ENCODE measurements at places on chromosomes 3 and 15. TPM values are rescaled to one million over a fixed set of nuclear protein-coding genes. Genes with fewer than 3 reads are reported as not detected.

TUSC7 gene
- not detected for total RNA-seq

CD80 gene
- not detected for total RNA-seq

DAZL gene
- total RNA-seq = not detected

ADGRG7 gene
- total RNA-seq = not detected

ZCWPW2 gene
- under 0.01 TPM for total RNA-seq

ANKRD34C gene
- not detected for total RNA-seq

CDCP1 gene
- total RNA-seq = 0.98 TPM

ABHD2 gene
- 59.0 TPM for total RNA-seq

SLCO2A1 gene
- total RNA-seq = 2.6 TPM

SETD2 gene
- 40.5 TPM for total RNA-seq

TLR9 gene
- under 0.01 TPM for total RNA-seq

TP63 gene
- total RNA-seq = not detected

HHATL gene
- not detected for total RNA-seq

BLM gene
- 4.2 TPM for total RNA-seq

LRRN1 gene
- not detected for total RNA-seq

GCSAM gene
- not detected for total RNA-seq

APOD gene
- total RNA-seq = 5.7 TPM

TMEM45A gene
- 7.2 TPM for total RNA-seq

CDHR4 gene
- total RNA-seq = not detected

TGM5 gene
- total RNA-seq = not detected

MYEF2 gene
- total RNA-seq = 15.0 TPM

LIPH gene
- total RNA-seq = not detected

ELP6 gene
- total RNA-seq = 33.6 TPM

TMEM212 gene
- not detected for total RNA-seq

ASB14 gene
- not detected for total RNA-seq

FNDC3B gene
- total RNA-seq = 268 TPM

STXBP5L gene
- not detected for total RNA-seq

GOLGA6L4 gene
- 2.0 TPM for total RNA-seq

EFCAB12 gene
- under 0.01 TPM for total RNA-seq

ZBBX gene
- not detected for total RNA-seq

SLC22A14 gene
- 0.10 TPM for total RNA-seq

C3orf80 gene
- 0.33 TPM for total RNA-seq

PLA2G4E gene
- total RNA-seq = not detected

CELSR3 gene
- 0.65 TPM for total RNA-seq

ZNF80 gene
- total RNA-seq = not detected

THAP10 gene
- 2.8 TPM for total RNA-seq

GABRR3 gene
- not detected for total RNA-seq

ELL3 gene
- 1.5 TPM for total RNA-seq

KIAA1143 gene
- 22.5 TPM for total RNA-seq

TRPM1 gene
- 0.38 TPM for total RNA-seq

UACA gene
- total RNA-seq = 119 TPM
